ENCODE measurements at places on chromosomes 2 and 18.
A peak's percentile ranks its signal among the peaks of the same experiment; 100 is the strongest.

DNA sequence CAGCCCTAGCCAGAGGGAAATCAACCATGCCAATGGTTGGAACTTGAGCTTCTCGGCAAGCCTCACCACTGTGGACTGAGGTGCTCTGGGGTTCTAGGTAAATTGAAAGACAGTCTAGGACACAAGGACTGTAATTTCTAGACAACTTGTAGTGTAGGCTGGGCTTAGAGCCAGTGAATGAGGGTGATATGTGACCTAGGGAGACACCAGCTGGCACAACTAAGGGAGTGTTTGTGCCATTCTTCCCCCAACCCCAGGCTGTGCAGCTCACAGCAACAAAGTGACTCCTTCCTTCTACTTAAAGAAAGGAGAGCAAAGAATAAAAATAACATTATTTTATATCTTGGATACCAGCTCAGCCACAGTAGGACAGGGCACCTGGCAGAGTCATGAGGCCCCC is 1690.7 kb upstream of the TMEFF2 start:
- no peak for DNase-seq

DNA sequence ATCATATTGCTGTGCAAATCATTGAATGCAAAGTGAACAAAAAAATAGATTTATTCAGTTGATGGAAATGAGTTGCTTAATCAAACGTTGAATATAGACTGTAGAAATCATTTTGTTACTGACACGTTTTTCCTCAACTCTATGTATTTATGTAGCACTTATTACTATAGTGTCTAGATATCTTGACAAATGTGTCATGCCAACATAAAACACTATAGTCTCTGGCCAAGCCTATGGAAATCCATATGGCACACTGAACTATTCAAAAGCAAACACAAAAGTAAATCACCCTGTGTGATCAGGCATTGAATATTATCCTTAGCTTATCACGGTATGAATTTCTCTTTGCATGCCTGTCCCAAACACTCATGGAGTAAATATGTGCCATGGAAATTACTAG is 131.3 kb downstream of the ZNF804A start:
- peak; percentile 14 for DNase-seq

DNA sequence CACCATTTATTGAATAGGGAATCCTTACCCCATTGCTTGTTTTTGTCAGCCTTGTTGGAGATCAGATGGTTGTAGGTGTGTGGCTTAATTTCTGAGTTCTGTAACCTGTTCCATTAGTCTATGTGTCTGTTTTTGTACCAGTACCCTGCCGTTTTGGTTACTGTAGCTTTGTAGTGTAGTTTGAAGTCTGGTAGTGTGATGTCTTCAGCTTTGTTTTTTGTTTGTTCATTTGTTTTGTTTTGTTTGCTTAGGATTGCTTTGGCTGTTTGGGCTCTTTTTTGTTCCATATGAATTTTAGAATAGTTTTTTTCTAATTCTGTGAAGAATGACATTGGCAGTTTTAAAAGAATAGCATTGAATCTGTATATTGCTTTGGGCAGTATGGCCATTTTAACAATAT is 12.7 kb downstream of the GKN2 start:
- DNase-seq = no peak

- DNase-seq = no peak
Measured at GRCh38 chr2:2400286-2401038, 69.4 kb upstream of the MYT1L start.

DNA sequence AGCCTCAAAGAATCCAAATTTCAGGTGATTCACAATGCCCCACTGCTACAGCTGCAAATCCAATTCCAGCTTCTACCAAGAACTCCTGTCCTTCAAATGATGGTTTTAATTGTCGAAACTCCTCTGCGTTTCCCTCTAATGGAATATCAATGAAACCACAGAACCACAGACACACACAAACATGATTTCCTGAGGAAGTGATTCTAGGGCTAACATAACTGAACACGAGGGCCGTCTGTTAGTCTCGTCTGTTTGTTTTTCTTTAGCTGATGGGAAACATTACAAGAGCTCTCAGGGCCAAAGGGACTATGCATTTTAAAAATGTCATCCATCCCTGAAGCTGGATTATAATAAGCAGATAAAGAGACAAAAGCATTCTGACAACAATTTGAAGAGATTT is 59.4 kb downstream of the RNF152 start:
- DNase-seq = no peak

DNA sequence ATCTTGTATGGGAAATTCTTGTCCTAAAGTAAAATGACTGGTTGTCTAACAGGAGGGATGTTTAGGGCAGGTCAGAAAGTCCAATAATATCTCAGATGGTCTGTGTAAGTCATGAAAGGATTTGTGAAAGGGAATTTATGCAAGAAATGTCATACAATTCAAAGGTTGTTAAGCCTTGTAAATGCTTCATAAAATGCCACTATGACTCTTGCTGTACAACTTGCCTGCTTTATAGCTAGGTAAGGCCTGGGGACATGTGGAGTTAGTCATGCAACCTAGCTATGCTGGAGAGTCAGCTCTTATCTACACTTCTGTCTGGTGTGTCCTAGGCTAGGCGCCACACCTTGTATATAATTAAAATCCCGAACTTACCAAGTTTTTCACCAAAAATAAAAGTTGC is 36.9 kb upstream of the VWA3B start:
- DNase-seq = no peak

DNA sequence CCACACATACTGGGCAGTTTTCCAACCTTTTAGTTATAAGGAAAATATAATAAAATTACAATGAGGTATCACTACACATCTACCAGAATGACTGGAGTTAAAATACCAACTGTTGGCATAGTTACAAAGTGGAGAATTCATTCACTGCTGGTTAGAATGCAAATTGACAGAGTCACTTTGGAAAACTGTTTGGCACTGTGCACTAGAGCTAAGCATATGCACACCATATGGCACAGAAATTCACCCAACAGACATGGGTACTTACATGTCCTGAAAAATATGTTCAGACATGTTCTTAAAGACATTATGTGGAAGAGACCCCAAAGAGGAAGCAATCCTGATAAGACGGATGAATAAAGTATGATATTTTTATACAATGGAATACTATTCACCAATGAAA is 686.1 kb upstream of the RAB6C start:
- DNase-seq = no peak

- DNase-seq = no peak
Measured at GRCh38 chr2:136255648-136256461, 137.9 kb upstream of the CXCR4 start.

DNA sequence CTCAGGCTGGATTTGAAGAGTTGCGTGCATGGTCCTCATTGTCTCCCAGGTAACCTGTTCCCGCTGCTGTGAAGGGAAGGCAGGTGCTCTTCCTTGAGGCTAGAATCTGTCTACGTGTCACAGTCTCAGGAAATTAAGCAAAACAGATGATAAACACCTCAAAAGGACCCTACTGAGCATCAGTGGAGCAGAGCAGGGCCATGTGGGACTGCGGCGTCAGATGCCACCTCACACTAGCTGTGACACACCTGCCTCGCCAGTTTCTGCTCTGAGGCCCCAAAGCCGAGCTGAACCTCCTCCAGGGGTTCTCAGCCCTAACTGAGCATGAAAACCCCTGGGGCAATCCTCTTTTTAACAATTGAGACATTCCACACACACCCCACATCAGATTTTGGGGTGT is 2.0 kb downstream of the C2orf92 start:
- no peak for DNase-seq

DNA sequence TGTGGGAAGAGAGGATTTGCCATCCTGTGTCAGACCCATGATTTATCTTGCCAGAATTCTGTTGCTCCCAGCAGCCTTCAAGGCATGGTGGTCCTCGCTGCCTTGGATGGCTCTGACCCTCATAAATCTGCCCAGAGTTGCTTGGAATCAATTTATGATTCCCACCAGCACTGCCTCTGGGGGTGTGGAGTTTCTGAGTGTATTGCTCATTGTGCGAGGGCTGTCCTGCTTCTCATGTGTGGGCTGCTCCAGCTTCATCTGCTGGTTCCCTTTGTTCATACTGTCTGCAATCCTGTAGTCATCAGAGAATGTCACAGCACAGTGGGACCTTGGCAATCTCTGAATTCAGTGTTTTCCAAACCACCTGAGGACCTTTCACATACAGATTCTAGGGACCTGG is 139.8 kb downstream of the CLIP4 start:
- no peak for DNase-seq

GRCh38 chr2:23241121-23241520 is 143.9 kb upstream of the KLHL29 start:
- DNase-seq = no peak

DNA sequence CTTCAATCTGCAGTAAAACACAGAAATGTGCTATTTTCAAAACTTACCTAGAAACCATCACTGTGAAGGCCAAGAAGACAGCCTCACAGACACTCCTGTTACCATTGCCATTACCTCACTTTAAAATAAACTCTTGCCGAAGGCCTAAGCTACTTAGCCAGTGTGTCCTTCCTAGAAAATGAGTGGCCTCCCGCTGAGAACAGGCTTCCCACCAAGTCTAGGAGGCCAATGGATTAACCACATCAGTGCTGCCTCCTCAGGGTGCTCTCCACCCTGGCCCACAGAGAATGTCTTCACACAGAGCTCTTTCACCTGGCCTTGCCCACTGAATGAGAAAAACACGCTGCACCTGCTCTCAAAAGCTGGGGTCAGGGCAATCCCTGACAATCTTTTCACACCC is 47.5 kb downstream of the L3MBTL4 start:
- DNase-seq = no peak

DNA sequence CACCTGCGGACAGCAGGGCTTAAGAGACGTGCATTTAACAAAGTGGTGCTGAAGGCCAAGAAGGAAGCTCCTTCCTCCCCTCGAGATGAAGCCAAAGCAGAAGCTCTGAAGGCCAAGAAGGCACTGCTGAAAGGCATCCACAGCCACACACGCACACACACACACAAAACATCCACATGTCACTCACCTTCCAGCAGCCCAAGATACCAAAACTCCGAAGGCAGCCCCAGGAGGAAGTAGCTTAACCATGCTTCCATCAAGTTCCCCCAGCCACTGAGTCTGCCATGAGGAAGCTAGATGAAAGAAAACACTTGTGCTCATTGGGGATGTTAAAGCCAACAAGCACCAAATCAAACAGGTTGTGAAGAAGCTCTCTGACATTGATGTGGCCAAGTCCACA is 175.7 kb upstream of the POU3F3 start:
- no peak for DNase-seq

DNA sequence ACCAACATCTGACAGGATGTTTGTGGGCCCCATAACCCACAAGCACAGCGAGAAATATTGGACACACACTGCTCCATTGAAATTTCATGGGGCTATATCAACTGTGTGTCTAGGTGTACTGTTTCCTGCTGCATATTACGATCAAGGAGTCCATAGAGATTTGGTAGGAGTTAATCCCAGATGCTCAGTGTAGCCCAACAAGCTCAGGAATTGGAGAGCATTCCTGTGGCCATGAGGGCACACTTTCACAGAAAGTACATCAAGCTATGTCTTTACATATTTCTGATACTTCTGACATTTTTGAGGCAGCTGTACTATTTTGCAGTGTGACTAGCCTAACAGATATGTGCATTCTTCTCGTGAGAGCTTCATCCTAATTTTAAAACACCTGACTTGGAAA is 473.1 kb downstream of the PTH2R start:
- peak; percentile 26 for DNase-seq

- DNase-seq = no peak
Measured at GRCh38 chr18:581096-581495, 916 bp downstream of the CETN1 start.

GRCh38 chr2:98541906-98542305 is 66.4 kb downstream of the COA5 start:
- DNase-seq = no peak

DNA sequence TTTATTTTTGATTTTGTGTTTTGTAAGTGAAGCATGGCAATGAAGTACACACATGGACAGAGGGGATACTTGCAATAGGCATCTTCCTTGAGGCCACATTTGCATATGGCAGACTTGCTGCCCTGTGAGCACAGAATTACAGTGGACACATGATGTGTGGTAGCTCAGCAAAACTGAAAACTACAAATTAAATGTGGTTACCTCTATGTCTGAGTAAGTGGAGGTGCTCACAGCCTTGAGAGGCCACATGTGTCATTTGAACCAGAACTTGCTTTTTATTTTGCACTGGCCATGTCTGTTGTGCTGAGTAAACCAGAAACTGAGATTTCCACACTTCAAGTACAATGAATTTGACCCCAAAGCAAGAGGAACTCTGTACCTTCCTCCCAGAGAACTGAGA is 998.5 kb upstream of the NXPH2 start:
- no peak for DNase-seq

DNA sequence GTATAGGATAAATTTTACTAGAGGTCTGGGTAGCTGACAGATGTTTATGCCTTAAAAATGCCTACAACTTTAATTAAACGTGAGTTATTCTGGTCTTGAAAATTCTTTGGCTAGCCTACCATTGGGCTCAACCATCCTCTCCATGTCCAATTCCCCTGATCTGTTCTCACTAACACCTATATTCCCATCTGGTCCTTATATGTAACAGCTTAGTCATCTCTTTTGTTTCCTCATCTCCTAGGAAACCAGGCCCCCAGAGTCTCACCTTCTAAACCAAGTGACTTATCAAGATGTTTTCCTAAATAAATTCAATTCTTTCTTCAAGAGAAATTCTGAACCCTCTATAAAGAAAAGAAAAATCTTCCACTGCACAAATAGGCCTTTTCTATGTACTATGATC is 148.5 kb downstream of the TTC32 start:
- no peak for DNase-seq

- no peak for DNase-seq
Measured at GRCh38 chr2:240893363-240893844, 2.6 kb downstream of the MAB21L4 start.

DNA sequence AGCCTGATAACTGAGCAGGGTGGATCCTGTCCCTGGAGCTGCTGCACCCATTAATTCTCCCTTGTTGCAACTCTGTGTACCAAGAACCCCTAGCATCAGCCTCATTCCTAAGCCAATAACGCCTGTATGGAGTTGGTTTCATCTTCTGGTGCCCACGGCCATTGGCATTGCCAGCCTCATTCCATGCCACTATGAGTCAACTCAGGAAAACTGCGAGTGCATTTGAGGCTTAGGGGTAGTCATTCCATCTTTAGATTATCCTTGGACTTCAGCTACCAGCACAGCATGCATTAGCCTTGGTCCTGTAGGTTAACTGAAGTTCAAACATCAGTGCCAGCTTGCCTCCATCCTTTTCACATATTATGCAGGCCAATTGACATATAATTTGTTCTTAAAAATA is 1.4 kb upstream of the TRIM54 start:
- DNase-seq = no peak

GRCh38 chr2:106521016-106521415 is 33.9 kb downstream of the CD8B2 start:
- DNase-seq = no peak

DNA sequence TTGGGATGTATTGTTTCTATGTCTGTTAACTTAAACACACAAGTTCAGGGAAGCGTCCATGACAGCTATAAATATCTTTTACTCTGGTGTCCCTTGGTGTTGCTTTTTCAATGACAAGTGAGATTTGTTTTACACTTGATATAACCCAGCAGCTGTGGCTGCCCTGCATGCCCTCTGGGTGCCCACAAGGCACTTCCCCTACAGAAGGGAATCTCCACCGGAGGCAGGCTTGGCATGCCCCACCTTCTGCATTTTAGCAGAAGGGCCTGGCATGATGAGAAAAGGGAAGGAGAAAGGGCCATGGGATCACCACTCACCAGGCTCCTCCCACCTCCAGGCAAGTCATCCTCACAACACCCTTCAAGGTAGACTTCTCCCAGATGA is 68.7 kb downstream of the TMEM247 start:
- no peak for DNase-seq

GRCh38 chr2:73252238-73253027 is 18.3 kb downstream of the CCT7 start:
- no peak for DNase-seq
